ENCODE measurements at places on chromosomes 11 and 22.

DNA sequence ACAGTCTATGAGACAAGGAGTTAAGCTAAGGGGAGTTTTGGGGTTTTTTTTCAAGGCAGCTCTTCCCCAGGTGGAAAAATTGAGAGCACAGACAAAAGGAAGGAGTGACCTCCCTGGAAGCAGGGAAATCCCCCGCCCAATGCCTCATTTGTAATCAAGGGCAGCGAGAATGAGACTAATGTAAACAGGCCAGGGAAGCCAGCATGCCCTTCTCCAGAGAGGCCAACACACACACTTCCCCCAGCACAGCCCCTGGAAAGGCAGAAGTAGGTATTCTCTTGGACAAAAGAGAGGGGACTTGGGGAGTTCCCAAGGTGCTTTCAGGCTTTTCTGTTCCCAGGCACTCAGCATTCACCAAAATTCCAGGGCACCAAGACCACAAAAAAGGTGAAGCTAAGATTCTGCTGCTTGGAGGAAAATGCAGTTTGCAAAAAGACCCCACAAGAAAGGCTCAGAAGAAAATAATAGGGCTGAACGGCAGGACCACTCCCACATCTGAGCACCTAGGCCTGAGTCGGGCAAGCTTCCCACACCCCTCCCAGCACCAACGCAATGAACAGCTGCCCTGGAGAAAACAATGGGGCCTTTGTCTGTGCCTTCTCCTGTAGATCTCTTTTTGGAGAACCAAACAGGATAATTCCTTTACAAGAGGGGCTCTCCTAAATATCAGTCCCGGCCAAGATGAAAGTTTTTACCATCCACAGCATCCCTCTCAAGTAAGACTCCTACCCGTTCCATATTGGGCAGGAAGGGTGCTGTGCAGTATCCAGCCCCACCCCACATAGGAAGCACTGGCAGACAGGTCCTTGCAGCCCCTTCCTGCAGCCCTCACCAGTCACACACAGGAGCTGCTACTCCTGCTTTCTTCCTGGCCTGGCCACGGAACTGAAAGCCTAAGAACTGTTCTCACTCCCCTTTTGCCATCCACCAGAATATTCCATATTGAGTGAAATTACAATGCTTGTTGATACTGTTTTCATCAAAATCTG lies 70.7 kb upstream of the AKIP1 start:
- no peak for DNase-seq

DNA sequence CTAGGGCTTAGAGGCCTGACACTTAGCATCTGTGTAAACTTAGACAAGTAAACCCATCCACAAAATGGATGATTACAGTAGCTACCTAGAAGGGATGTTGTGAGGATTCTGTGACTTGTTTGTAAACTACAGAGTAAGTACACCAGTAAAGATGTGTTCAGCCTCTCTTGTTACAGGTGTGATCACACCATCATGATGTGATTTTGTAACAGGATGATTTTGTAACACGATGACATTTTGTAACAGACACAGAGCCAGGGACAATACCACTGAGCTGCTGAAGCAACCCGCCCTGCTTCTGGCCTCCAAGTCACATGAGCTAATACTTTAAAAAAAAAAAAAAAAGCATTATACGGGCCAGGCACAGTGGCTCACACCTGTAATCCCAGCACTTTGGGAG lies 17.0 kb downstream of the FADD start:
- DNase-seq: no peak

DNA sequence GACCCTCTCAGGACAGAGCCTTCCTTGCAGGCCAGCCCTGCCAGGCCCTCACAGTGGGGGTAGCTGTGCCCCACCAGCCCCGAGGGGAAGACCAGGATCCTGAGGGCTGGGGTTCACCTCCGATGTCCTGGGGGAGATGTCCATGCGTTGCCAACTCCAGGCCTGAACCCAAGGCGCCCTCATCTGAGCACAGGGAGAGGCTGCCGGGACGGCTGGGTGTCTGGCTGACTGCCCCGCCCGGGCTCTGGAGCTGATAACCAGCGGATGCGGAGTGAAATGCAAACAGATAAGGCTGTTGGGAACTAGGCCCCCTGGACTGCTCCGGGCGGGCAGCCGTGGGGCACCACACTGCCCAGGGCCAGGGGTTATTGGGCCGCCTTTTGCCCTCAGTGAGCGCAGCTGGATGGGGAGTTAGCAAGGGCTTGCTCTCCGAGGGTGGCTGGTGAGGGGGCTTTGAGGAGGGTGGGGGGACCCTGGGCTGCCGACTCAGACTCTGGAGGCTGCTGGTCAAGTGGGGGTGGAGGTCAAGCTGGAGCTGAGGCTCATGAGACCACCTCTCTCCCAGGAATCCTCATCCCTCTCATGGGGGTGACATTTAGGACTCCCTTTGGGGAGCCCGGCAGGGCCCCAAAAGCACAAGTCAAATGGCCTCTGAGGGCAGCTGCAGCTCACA lies 5.6 kb upstream of the MUC6 start:
- no peak for DNase-seq

GRCh38 chr11:132310390-132311375 lies 940.3 kb downstream of the NTM start:
- no peak for DNase-seq

- no peak for DNase-seq
Observed at GRCh38 chr11:12416552-12416951, 39.2 kb downstream of the PARVA start.

DNA sequence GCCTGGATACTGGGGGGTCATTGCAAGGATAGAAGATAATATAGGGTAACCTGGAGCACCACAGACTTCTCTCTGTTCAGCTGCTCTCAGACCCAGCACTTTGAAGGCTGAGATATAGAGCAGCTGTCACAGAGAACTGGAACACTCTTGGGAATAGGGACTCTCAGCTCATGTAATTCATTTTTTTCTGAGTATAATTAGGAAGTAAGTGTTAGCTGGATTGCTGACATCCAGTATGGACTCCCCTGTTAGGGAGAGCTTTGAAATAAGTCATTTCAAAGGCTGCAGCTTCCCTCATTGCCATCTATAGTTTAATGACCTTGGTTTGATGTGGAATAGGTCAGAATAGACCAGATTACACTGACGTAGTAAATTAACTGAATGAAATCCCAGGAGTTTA lies 120.8 kb upstream of the POU2AF2 start:
- no peak for DNase-seq

- DNase-seq: no peak
Observed at GRCh38 chr11:126444072-126444471, 88.6 kb downstream of the ST3GAL4 start.

- no peak for DNase-seq
Observed at GRCh38 chr22:21054714-21055563, 9.2 kb downstream of the LRRC74B start.

GRCh38 chr11:84234011-84234410 lies 947.8 kb upstream of the CCDC90B start:
- DNase-seq: no peak

- DNase-seq: no peak
Observed at GRCh38 chr22:49855251-49855911, 1.7 kb downstream of the ZBED4 start.

DNA sequence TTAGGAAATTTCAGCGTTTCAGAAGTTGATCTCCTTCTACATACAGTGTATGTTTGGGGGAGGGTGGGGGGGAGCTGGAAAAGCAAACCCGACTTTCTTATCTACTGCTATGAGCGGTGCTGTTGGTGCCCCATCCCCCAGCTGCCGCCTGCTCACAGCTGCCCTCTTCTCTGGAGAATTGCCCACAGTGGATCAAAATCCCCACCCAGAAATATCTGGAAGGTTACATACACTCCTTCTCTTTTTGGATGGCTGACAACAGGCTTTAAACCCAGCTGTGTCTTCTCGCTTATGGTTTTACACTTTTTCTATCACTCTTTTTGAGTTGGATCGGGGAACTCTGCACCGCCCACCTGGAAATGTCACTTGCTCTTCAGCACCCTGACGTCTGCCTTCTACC lies 56.4 kb downstream of the DHCR7 start:
- no peak for DNase-seq

DNA sequence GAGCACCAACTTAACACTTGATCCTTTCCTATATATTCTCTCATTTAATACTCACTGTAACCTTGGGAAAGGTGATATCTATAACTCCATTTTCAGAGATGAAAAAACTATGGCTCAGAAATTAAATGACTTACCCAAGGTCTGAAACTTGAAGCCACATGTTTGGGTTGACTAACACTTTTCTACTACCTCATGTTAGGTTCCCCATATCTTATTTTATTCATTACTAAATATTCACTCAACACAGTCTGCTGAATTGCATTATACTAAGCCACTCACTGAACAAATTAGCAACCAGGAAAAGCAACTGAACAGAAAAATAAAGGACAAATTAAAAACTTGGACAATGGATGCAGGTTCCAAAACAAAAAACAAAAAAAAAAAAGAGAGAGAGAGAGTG lies 59.9 kb downstream of the FAM168A start:
- no peak for DNase-seq
